ENCODE measurements at places on chromosomes 12 and 14.

DNA sequence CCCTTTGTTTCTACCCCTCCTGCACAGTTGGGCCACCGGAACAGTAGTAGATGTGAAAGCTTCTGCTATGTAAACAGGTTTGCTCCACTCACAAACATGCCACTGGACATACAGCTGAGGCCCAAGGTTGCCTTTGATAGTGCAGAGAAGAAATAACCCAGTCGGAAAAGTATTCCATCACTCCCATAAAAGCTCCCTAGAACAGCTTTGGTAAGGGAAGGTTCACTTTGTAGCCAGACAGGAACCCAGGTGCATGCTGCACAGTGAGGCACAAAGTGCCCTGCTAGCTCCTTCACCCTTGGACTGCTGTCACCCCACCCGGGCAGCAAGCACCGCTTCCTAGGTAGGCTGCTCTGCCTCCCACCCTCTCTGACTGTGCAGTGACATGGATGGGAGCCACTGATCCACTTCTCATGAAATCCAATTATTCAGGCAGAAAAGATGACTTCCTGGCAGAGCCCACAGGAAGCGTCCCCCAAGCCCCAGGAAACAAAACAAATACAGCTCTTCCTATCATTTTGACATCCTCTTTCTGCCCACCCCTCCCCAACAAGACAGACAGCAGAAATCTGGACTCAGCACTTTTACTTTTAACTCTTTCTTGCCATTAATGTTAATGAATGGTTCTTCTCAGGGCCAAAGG, 100.2 kb downstream of the SRGAP1 start:
- no peak for DNase-seq

- DNase-seq: peak; percentile 81
These were observed 172.7 kb downstream of the CAND1 start for GRCh38 chr12:67441736-67442346.

GRCh38 chr12:132390287-132391076, 61.1 kb upstream of the GALNT9 start:
- DNase-seq: no peak

GRCh38 chr14:85934886-85935254, 404.9 kb downstream of the FLRT2 start:
- DNase-seq: peak; percentile 2

DNA sequence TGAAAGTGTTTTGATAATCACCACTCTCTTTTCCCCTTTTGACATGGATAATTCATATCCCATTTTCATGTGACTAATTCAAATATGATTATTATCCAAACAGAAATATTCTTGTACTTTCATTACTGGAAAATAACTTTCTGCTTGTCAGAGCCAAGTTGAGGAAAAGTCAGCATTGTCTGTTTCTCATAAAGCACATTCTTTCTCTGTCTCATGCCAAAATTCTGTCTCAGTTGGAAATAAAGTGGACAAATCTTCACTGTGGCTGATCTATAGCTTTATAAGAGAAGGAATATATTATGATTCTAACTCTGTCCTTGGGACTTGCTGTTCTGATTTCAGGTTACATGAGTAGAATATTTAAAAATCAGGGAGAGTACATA, 22.7 kb upstream of the PRICKLE1 start:
- DNase-seq: peak; percentile 44
